ENCODE measurements at places on chromosomes 4 and X.
A peak's percentile ranks its signal among the peaks of the same experiment; 100 is the strongest.

GRCh38 chr4:136812100-136812880 lies 720.0 kb downstream of the PCDH18 start:
- DNase-seq: no peak

- DNase-seq: peak; percentile 66
Measured at GRCh38 chrX:19889582-19890342, 2.4 kb upstream of the SH3KBP1 start.

DNA sequence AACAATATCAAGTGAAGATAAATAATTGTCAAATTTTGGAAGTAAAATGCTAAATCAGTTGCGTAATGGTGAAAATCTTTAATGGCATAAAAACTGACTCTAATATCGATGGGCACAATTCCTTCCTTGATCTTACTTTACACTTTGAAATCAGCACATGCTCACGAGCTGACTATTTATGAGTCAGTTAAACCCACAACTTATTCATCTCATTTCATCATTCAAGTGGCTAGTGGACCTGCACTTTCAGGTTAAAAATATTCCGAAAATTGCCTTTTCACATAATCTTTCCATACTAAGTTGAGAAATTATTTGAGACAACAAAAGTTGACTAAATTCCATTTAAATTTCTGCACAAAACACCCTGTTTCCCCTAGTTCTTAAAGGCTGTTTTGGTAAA lies 582.1 kb upstream of the TENM3 start:
- DNase-seq: peak; percentile 87

GRCh38 chr4:38747629-38748028 lies 35.2 kb downstream of the TLR10 start:
- DNase-seq: no peak

DNA sequence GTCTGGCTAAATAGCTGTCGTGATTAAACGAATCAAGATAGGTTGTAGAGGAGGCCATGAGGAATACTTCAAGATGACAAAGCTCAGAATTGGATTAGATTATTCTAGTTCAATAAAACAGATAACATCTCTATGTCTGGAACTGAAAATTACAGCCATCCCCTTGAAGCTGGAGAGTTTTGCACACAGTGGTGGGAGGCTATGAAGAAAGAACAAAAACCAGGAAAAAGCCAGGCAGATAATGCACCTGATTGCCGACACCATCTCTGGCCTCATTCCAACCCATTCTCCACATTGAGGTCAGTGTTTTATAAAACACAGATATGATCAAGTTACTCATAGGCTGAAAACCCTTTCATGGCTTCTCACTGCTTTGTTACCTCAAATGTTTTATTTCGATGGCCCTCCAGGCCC lies 188.3 kb downstream of the RASL11B start:
- DNase-seq: no peak

- DNase-seq: no peak
Measured at GRCh38 chrX:2921193-2921592, 7.9 kb downstream of the ARSD start.

DNA sequence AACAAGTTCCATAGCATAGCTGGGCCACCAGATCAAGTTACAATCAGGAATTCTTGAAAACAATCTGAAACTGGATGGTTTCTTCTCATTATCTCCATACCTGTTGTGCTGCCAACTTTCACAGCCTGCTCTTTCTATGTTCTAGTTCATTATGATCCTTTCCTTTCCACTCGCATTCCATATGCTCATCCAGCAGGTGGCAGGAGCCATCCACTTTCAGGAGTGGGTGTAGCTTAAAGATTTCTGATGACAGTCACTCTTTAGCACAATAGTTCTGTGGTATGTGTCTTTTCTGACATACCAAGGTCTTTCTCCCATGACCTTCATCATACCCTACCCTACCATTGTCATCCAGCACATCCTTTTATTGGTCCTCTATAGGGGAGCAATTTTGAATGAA lies 46.4 kb downstream of the PAGE2 start:
- peak; percentile 4 for DNase-seq

All from astrocyte (in vitro differentiated cells and primary cell).